ENCODE measurements at places on chromosomes 3 and 15. TPM values are rescaled to one million over a fixed set of nuclear protein-coding genes. Genes with fewer than 3 reads are reported as not detected.

The TF gene
- 3.8 TPM for total RNA-seq

The DUOXA2 gene
- not detected for total RNA-seq

The IL5RA gene
- 0.23 TPM for total RNA-seq

The SOX14 gene
- total RNA-seq, result not detected

The LRRN1 gene
- not detected for total RNA-seq

The SCAANT1 gene
- total RNA-seq, result not detected

The ATP1B3 gene
- 39.7 TPM for total RNA-seq

The ZBTB47 gene
- total RNA-seq, result 138 TPM

All from heart right ventricle (tissue), 16 donors.